ENCODE measurements at places on chromosomes 16 and 17. TPM values are rescaled to one million over a fixed set of nuclear protein-coding genes. Genes with fewer than 3 reads are reported as not detected.

The DHX8 gene
- total RNA-seq: 46.9 TPM

The TPSB2 gene
- total RNA-seq: not detected

The ATP6V0D1 gene
- 17.3 TPM for total RNA-seq

The KRTAP4-3 gene
- total RNA-seq: not detected

The KRTAP9-4 gene
- not detected for total RNA-seq

The ZNF469 gene
- 0.50 TPM for total RNA-seq

The NLRC5 gene
- total RNA-seq: 175 TPM

The CHD9NB gene
- 0.14 TPM for total RNA-seq

The CSH2 gene
- not detected for total RNA-seq

The FSCN2 gene
- 0.58 TPM for total RNA-seq

The OSBPL7 gene
- total RNA-seq: 12.8 TPM

The SLC35G3 gene
- not detected for total RNA-seq

The AATK gene
- 0.35 TPM for total RNA-seq

The HNF1B gene
- total RNA-seq: not detected

The GNGT2 gene
- 27.7 TPM for total RNA-seq

The ZNF750 gene
- not detected for total RNA-seq

The TBL3 gene
- total RNA-seq: 47.4 TPM

The CASKIN2 gene
- total RNA-seq: 3.0 TPM
